ENCODE measurements at places on chromosomes 3 and 15. TPM values are rescaled to one million over a fixed set of nuclear protein-coding genes. Genes with fewer than 3 reads are reported as not detected.

Gene CMTM8
- 1.4 TPM for total RNA-seq

Gene SPATA12
- not detected for total RNA-seq

Gene NPAP1
- total RNA-seq: under 0.01 TPM

Gene PEX5L
- total RNA-seq: under 0.01 TPM

Gene STARD5
- 5.1 TPM for total RNA-seq

Gene EHHADH
- 2.7 TPM for total RNA-seq

Gene MAP3K13
- total RNA-seq: 27.7 TPM

Gene FETUB
- total RNA-seq: not detected

Gene CX3CR1
- total RNA-seq: not detected

Gene ADAMTSL3
- under 0.01 TPM for total RNA-seq

Gene ASB14
- total RNA-seq: not detected

Gene WNT5A
- total RNA-seq: 11.9 TPM

Gene RAD51
- total RNA-seq: 0.28 TPM

Gene TIMP4
- 1.4 TPM for total RNA-seq

Gene HRH1
- total RNA-seq: 5.1 TPM

Gene OR5H6
- not detected for total RNA-seq

Gene POC1A
- total RNA-seq: 2.3 TPM

Gene GUCA1C
- total RNA-seq: not detected

Gene PLSCR2
- total RNA-seq: 0.28 TPM

Gene TLR9
- 0.07 TPM for total RNA-seq

Gene DUOX1
- 26.7 TPM for total RNA-seq
